T-helper 2 cell (primary cell): ENCODE measurements at places on chromosomes 1 and 21.

DNA sequence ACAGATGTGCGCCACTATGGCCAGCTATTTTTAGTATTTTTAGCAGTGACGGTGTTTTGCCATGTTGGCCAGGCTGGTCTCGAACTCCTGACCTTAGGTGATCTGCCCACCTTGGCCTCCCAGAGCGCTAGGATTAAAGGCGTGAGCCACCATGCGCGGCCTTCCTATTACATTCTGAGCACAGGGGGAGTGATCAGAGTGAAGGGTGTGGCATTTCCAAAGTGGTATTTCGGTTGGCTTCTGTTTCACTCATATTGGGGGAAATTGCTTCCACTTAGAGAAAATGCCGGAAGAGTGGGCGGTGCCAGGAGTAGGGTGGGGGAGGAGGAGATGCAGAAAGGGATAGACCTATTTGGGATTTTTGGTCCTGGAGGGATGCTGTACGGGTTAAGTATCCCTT is 4.3 kb downstream of the PIK3CD start:
- no peak for DNase-seq

GRCh38 chr1:56578963-56579875 is at the start of gene PLPP3:
Gene PLPP3, minus strand, starts transcription at chr1:56579563. Its CDS starts 547 bp downstream, at chr1:56579016.
- peak; percentile 10 for DNase-seq

DNA sequence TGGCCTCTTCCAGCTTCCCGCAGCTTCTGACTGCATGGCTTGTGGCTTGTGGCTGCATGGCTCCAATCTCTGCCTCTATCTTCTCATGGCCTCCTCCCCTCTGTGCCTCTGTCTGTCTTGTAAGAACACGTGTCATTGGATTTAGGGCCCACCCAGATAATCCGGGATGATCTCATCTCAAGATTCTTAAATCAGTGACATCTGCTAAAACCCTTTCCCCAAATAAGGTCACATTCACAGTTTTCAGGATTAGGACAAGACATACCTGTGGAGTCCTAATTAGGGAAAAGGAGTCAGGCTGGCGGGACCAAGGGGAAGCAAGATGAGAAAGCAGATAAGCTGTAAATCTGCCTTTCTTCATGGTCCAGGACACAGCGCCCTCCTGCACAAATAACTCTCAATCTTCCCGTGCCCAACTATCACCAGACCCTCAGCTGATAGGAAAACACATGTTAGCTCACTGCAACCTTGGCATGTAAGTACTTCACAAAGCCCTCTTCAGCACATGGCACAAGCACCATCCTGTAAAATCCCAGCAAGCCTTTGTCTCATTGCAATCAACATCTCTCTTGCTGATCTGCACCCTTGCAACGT is 82.2 kb downstream of the SPSB1 start:
- DNase-seq = no peak

DNA sequence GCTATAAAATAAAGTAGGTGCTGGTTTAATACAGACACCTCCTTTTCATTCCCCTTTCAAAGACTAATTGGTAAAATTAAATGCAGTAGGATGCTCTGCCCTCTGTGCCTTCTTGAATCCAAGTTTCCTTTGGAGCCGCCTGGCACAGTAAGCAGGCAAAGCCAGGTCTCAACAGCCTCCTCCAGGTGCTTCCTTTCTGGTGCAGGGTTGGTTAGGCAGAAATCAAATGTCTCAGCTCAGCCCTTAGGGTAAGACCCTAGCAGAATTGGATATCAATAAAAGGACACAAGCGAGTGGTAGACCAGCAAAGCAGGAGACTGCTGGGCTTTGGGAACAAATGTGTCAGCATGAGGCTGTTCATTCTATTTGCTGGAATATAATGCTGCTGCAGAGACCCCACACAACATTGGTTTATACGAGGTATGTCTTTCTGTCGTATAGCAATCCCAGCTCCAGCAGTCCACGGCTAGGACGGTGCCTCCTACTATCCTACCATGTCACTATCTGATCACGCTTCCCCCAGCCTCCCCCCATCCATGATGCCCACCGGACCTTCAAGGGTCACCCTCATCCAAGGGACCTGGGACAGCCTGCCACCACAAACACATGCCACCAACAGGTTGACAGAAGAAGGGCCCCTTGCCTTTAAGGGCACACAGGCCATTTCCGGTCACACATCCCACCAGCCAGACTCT is 58.4 kb downstream of the CAPN2 start:
- no peak for DNase-seq

- DNase-seq = no peak
These were observed 158.4 kb upstream of the DPT start for GRCh38 chr1:168887381-168887780.

DNA sequence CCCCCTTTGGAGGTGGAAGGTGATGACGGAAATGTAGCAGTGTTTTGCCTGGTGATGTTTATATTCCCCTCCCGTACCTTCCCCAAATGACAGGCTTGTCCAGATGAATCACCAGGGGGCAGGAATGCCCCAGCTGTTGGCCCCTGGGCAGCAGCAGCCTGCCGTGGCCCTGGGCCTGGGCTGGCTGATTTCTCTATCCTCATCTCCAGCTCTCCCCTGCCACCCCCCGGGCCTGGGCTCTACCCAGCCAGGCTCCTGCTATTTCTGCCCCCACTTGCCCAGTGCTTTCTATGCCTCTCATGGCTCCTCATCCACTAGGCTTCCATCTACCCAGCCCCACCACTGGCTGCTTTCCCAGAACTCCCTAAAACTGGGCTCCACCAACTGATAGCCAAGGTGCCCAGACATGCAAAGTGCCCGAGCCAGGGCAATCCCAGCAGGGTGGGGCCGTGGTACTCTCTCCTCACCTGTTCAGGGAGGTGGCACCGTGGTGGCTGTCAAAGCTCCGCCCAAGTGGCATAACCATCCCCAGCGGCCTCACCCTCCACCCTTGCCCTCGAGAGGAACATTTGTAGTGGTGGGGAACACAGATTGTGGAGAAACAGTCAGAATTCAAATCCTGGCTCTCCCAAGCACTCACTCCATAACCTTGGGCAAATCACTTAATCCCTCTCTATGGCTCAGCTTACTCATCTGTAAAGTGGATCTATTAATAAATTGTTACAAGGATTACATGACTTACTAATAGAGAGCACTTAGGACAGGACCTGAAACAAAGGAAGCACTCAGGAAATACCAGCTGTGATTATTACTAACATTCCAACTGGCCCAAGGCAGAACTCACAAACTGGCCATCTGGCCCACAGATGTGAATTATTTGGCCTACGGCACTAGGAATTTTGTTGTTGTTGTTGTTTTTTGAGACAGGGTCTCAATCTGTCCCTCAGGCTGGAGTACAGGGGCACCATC is 12.8 kb upstream of the ECE1 start:
- no peak for DNase-seq

DNA sequence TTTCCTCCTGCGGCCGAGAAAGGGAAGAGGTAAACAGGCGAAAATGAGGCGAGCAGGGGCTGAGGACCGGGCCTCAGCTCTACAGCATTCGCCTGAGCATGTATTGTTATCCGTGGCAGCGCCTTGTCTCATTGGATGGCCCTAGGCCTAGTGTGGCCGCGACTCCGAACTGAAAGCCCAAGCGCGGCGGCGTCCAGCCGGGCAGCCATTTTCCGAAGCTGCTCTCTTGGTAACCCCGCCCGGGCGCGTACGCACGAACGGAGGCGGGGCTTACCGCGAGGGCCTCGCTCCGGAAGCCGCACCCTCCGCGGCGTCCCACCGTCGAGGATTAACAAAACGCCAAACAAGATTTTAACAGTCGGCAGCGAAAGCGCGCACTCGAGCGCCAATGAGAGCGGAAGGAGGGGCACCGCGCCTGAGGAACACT is 797 bp upstream of the USP1 start:
- DNase-seq = peak; percentile 89

GRCh38 chr1:30787266-30787665 is 29.7 kb upstream of the LAPTM5 start:
- DNase-seq = no peak

- DNase-seq = peak; percentile 93
These were observed 1.7 kb downstream of the TOR1AIP1 start for GRCh38 chr1:179883745-179884138.

DNA sequence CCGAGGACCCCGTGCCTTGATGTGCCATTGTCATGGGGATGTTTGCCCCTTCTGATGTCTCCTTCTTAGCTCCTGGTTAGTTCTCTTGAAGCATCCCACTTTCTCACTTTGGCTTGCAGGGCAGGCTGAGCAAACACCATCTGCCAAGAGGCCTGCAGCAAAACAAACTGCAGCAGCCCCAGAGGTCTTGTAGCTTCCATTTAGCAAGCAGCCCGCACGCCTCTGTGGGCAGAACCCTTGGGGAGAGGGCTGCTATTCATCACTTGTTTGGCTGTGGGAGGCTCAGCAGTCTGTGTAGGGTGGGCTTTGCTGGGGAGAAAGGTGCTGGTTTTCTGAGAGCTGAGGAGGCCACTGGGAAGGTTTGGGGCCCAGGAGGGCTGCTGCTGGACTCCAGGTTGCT is 56.7 kb downstream of the KCNC4 start:
- DNase-seq = no peak

DNA sequence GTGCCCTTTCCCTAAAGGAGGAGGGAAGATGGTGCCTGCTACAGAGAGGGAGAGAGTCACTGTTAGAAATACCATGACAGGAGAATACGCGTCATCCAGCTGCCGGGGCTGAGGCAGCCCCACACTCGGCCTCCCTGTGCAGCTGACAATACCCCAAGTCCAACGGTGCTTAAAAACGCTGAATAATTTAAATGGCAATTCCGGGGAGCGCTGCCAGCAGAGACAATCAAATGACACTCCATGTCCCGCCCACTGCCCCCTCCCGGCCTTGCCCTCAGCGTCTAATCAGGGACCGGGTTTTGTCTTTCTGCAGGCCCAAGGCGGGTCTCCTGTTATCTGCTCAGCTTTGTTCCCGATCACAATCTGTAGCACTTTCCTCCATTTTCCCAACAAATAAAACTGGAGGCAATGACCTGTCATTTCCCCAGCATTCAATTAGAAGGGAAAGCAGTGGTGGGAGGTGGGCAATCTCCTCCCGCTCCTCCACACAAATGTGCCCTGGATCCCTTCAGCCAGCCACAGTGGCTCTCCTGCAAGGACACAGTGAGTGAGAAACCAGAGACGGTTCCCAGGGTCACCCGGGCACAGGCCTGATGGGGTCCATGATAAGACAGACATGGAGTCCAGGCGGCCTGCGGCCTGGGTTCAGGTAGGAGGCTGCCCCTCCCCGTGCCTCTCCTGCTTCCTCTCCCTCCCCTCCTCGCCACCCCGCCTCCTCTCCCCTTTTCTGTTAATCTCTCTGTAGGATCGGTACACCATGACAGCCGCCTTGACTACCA is 42.7 kb upstream of the AJAP1 start:
- DNase-seq = no peak

- DNase-seq = no peak
These were observed 20.4 kb upstream of the FGGY start for GRCh38 chr1:59276439-59276851.

GRCh38 chr1:236052232-236052993 is 12.5 kb downstream of the NID1 start:
- no peak for DNase-seq

DNA sequence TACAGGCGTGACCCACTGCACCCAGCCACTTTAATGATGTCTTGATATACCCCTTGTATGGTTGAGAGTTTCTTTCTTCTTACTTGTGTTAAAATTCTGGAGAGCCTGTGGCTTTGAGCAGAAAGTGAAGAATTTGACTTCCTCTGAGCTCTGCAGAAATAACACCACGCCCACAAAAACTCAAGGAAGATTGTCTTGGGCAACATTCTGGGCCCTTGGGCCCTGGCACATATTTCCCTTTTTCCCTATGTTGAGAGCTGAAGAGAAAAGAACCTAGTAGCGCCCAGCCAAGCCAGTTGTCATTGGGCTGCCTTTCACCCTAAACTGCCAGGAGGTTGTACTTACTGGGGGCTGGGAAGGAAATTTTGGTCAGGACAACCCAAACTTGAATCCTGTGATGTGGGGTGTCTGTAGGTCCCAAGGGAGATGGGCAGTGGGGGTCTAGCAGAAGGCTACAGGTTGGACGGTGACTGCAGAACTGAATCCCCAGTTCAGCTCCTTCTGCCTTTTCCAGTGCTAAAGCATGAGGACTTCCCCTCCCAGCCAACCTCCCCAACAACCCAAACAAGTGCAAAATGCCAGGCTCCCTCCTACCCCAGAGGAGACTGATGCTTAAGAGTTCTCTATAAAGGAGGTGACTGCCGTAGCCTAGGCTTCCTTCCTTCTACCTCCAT is 11.7 kb upstream of the SNAPIN start:
- no peak for DNase-seq

- no peak for DNase-seq
These were observed 180.3 kb downstream of the DISC1 start for GRCh38 chr1:231806623-231807495.

GRCh38 chr1:171954361-171954760 is 113.1 kb downstream of the DNM3 start:
- no peak for DNase-seq

DNA sequence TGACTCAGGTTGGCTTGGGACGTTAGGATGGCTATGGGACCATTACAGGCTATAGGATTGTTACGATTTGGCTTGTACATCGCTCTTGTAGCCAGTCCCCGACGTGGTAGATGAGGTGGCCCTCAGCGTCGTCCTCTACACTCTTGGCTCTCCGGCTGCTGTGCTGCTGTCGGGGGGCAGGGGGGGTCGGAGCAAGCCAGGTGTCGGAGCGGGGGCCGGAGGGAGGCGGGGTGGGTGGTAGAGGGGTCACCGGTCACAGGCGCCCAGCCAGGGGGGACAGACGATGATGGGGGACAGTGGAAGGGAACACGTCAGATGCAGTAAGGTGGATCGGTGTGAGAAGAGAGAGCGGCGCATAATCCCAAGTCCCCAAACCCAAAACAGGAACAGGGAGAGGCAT is 4.7 kb downstream of the CLK2 start:
- no peak for DNase-seq

DNA sequence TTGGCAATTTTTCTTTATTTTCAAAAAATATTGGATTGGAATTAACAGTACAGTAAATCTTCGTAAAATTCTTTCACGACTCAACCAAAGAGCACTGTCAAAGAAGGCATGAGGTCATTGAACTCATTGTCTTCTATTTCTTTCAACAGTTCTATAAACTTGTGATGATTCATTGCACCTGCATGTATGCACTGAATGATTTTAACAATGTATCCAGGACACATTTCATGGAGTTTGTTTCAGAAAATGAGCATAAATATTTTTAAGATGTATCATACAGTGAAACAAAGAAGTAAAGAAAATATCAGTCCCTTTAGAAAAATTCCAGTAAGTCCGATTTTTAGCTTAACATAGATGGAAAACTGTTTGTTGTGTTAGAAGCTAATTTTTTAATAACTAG is 33.6 kb upstream of the CD34 start:
- no peak for DNase-seq

- DNase-seq = no peak
These were observed 915.2 kb downstream of the TTLL7 start for GRCh38 chr1:83083589-83084224.
